Central memory CD4-positive, alpha-beta T cell (primary cell): ENCODE measurements at places on chromosomes 7 and 10.

- no peak for DNase-seq
Observed at GRCh38 chr7:4151926-4152549, 530.1 kb upstream of the FOXK1 start.

DNA sequence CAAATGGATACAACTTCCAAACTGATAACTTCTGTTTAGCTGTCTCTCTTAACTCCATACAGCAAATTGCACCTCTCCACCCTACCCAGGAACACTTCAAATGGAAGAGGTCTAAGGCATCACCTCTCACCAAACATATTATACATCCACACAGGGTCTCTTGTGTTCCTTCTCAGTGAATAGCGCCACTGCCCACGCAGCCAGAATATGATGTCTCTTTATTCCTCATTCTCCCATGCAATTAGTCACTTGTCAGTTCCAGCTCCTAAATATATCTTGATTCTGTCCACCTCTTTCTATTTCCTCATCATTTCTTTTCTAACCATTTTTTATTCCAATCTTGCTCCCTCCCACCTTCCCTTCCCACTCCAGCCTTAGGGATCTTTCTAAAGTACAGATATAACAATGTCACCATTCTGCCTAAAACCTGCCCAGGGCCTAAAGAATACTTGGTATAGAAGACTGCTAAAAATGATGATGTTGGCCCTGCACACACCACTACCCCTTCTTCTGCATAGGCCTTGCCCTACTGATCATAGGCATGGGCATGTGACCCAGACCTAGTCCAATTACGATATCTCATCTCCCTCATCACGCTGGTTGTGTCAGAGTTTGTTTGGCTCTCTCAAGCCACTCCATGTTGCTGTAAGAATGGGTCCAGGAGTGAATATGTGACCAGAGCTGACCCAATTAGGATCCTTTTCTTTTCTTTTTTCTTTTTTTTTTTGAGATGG, 5.7 kb upstream of the TSPAN14 start:
- no peak for DNase-seq

DNA sequence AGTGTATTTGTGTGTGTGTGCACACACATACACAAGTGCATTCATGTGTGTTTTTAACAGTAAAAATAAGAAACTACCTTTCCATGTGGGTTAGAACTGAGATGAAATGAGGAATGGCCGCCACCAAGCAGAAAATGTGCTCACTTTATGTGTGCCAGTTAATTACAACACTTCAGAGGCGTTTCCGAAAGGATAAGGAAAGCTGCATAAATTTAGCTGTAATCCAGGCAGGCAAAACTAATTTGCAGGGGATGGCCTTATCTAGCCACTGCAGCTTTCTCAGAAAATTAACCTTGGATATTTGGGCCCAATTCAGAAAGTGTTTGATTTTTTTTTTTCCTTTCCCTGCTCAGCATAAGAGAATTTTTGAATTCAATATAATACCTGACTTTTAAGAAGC, 328.8 kb upstream of the PHF14 start:
- DNase-seq = no peak

GRCh38 chr7:128427289-128427891, 17.6 kb upstream of the IMPDH1 start:
- DNase-seq = peak; percentile 42

DNA sequence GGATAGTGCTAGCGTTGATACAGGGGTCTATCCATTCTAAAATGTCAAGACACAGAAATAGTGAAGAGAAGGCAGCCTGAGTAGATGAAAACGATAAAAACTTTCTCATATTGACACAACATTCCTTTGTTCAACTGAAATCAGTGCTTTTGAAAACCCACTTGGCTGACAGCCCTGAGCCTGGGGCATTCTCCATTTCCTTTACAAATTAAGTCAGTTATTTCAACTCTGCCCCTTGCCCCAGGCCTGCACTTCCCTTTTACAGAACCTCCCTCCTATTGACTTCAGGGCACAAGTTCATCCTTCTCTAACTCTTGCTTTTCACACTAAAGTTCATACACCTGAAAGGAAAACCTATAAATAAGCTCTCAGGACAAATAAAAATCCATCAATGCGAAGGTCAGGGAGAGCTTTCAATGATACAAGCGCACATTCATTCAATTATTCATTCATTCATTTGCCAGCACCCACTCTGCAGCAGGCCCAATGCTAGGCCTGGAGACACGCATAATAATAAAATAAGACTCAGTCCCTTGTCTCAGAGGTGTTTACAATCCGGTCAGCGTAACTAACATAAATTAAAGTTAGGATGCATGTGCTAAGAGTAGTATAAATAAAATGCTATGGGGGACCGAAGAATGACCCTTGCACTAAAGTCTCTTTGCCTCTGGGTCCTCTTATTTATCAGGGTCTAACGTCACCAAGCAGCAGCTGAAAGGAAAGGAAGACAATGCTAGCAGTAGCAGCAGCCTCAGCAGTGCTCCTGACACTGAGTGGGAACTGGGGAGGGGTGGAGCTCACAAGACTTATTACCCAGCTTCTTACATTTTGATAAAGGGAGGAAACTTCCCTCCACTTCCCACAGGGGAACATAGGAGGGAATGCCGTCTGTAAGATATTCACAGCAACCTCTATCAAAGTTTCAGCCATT, 134.8 kb downstream of the PDE1C start:
- DNase-seq = no peak

DNA sequence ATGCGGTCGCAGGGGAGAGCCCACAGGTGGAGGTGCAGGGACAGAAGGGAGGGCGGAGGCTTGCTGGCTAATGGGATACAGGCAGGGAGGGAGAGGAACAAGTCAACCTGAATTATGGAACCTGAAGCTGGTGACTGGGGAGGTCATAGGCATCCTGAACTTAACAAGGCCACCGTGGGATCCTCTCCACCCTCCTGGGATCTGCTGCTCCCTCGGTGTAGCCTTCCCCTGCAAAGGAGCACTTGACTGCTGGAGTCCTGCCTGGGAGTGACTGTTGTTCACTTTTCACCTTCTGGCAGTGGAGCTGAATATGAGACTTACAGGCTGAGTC, 223.1 kb downstream of the GFRA1 start:
- no peak for DNase-seq

DNA sequence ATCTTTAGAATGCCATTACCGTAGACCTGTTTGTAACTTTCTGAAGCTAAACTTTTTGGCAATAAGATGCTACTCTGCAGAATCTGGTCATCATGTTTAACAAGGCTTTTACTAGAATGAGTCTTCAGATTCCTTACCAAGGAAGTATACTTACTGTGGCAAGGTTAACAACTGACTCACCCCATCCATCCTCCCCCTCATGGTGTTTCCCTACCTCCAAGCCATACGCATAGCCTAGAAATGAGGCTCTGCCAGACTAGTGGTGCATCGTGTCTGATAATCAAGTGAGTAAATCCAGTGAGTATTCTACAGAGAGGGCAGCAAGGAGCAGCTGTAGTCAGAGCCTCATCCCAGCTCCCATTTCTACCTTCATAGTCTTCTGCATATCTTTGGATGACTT, 223.6 kb downstream of the IPMK start:
- DNase-seq = no peak

DNA sequence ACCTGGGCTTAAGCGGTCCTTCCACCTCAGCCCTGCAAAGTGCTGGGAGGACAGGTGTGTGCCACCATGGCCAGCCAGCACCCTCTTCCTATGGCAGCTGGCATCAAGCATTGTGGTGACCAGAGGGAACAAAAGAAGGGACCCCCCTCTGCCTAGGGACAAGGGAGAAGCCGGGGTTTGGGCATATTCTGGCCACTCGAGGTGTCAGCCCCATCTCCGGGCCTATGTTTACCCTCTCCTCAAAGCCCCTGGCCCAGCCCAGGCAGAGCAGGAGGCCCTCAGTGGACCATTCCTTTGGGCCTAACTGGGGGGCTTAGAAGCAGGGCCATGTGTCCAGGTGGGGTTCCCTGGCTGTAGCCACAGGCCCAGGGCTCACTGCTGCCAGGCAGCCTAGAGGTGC, 23.9 kb downstream of the VSIR start:
- DNase-seq = no peak

- DNase-seq = no peak
Observed at GRCh38 chr10:128165536-128165935, 39.3 kb upstream of the MKI67 start.

DNA sequence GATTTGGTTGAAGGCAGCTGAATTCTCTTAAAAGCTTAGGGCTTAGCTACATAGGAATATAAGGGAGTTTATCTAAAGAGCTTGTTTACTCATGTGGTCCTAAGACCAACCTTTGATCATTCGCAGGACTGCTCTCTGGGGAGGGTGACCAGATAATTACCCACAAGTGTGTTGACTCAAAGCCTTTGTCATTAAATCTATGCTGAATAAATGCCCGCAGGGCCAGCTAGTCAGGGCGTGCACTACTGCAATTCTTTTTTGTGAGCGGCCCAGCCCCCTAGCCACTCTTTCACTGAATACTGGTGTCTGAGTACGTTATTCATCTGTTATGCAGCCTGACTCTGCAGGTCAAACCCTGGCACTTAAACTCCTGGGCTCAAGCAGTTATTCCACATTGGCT, 69.6 kb downstream of the AKAP9 start:
- no peak for DNase-seq

- DNase-seq = no peak
Observed at GRCh38 chr10:114691442-114691941, 33.4 kb upstream of the ABLIM1 start.

GRCh38 chr7:46725838-46726237, 804.8 kb upstream of the IGFBP3 start:
- DNase-seq = no peak

GRCh38 chr10:244227-244626, 109.0 kb downstream of the ZMYND11 start:
- no peak for DNase-seq

DNA sequence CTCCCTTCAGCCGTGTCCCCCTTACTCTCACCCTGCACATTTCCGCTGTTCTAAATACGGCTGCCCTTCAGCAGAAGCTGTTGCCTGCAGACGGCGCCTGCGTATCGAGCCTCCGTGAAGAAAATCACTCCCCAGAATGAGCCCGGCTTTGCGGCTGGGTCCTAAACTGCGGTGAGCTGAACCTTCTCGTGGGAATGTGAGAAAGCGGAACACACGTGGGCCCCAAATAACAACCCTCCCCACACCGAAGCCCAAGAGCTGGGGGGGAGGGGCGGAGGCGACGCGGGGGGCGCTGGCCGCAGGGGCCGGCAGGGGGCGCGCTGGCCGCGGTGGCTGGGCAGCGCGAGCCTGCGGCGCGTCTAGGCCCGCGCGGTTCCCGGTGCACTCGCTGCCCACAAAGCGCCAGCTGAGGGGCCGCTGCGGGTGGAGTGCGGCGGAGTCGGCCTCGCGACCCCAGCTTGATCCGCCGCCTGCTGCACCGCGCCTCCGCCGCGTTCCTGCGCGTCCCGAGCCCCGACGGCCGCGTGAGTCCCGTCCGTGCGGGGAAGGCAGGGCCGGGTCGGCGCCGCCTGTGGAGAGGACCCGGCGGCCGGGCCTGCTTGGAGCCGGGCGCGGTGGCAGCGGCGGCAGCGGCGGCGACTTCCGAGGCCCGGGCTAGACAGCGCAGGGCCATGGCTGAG, at the start of gene ZNF398:
Gene ZNF398 (plus strand): TSS at position 382 of the 680 bp plus-strand sequence. CDS start 290 bp downstream, at position 672.
- DNase-seq = peak; percentile 80

DNA sequence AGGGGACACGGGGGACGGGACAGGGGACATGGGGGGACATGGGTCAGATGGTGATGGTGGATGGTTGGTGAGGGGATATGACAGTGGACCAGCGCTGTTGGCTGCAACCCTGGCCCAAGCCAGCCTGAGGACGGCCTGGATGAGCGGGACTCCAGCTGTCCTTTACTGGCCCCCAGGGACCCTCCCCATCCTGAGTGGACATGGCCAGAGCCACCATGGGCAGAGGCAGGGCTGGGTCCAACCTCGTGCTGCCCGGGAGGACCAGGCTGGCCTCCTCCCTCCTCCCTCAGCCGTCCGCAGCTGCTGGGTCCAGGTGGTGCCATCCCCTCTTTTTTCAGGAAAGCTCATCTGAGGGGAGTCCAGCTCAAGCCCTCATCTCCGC, 30.4 kb downstream of the GET4 start:
- DNase-seq = no peak

DNA sequence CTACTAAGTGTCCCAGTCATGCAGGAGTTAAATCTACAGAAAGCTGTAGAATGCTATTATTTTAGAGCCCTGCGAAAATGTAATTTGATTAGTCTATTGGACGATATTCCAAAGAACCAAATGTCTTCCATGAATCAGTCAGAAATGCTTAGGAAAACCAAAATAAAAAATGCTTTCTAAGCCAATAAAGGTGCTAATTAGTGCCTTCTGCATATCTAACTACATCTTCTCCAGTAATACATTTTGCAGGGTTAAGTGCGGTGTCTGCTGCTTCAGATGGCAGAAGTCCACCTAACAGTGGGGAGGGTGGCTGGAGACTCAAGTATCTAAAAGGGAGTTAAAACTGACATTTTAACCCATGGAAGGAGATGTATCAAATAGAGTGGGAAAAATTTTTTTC, 50.1 kb downstream of the ITPRID1 start:
- DNase-seq = no peak

DNA sequence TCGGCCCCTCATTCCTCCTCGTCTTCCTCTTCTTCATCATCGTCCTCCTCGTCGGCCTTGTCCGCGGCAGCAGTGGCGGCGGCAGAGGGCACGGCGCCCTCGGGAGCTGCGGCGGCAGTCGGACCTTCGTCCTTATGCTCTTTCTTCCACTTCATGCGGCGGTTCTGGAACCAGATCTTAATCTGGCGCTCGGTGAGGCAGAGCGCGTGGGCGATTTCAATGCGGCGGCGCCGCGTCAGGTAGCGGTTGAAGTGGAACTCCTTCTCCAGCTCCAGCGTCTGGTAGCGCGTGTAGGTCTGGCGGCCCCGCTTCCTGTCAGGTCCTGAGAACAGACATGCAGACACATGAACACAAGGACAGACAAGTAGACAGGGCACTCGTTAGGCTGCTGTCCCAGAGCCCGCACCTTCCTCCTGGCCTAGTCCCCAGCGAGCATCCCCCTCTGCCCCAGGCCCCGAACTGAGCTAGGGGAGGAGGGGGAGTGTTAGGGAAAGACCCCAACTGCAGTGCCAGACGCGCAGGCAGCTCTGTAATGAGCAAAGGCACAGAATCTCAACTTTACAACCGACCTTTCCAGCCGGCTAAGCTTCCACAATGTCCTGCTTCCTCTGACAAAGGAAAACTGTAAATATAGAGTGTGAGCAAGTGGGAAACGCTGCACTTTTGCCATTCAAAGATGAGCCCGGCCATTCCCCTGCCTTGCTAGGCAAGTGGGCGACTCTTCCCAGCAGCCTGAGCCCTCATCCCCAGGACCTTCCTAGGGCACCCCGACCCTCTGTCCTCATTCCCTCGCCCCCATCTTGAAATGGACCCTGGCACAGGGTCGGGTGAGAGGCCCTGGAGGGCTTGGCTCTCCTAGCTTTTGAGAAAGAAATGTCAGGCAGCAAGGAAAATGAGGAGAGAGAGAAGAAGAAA, 1.3 kb downstream of the HOXA7 start:
- no peak for DNase-seq
